Neural crest cell (in vitro differentiated cells): ENCODE measurements at places on chromosomes 12 and 14. TPM values are rescaled to one million over a fixed set of nuclear protein-coding genes. Genes with fewer than 3 reads are reported as not detected.

KDM5A gene
- 58.8 and 63.1 TPM in 2 replicates for total RNA-seq

LRFN5 gene
- total RNA-seq, result 1.3 and 1.5 TPM in 2 replicates

ELK3 gene
- 19.0 and 24.3 TPM in 2 replicates for total RNA-seq

B3GNT4 gene
- 0.19 and 0.41 TPM in 2 replicates for total RNA-seq

LARP4 gene
- total RNA-seq, result 58.0 and 64.6 TPM in 2 replicates

GPR65 gene
- total RNA-seq, result not detected in 2 replicates

DNA sequence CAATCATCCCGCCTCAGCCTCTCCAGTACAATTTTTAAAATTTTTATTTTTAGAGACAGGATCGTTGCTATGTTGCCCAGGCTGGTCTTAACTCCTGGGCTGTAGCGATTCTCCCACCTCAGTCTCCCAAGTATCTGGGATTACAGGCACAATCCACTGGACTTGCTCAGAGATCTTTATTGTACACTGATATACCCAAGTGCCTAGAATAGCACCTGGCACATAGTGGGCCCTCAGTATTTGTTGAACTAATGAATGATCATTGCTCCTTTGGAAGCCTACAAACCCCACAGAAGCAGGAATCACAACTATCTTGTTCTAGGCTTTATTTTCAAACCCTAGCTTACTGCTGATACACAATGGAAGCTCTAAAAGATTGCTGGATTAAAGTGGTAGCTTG lies 1.9 kb upstream of the PNN start:
- DNase-seq, result no peak

DNA sequence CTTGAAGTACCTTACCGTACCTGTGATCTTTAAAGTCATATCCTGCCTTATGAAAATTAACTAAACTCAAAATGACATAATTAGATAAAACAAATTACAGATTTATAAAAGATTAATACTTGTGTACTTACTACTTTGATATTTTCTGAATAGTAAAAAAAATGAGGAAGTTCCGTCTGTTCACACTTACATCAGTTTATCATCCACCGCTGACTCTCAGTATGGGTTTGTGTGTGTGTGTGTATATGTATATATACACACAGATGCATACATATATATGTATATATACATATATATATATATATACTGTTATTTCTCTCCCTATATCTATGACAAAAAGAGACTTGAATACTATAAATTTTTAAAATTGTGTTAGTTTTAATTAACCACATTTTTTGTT lies 65.0 kb upstream of the MON2 start:
- no peak for DNase-seq

- no peak for DNase-seq
Measured at GRCh38 chr12:2152134-2152533, 99.3 kb downstream of the CACNA1C start.
